Stimulated activated CD4-positive, alpha-beta T cell treated with anti-CD3 and anti-CD28 coated beads, Interleukin-1b, Interleukin-23, amount 100 ng/mL, for 24 hours (primary cell): ENCODE measurements at places on chromosomes 3 and 15.

DNA sequence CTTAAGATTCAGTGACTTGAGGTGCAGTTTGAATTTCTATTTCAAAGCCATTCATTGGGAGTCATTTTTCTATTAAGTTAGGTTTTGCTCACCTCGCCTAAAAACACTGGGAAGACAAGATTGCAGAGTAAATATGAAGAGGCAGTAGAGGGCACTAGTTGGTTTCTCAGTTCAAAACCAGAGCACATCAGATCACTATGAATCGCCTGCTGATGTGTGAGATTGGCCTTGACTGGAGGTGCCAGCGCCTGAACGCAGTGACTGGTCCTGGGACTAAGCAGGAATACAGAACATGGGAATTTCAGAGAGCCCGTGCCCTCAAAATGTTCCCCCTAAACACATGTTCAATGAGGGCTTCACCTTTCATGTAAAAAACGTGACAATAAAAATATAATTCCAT, 229.0 kb downstream of the ITPR1 start:
- DNase-seq: no peak

- no peak for DNase-seq
Observed at GRCh38 chr3:46239952-46240351, 2.3 kb upstream of the CCR3 start.

GRCh38 chr3:4504340-4505261, 11.5 kb downstream of the ITPR1 start:
- no peak for DNase-seq

DNA sequence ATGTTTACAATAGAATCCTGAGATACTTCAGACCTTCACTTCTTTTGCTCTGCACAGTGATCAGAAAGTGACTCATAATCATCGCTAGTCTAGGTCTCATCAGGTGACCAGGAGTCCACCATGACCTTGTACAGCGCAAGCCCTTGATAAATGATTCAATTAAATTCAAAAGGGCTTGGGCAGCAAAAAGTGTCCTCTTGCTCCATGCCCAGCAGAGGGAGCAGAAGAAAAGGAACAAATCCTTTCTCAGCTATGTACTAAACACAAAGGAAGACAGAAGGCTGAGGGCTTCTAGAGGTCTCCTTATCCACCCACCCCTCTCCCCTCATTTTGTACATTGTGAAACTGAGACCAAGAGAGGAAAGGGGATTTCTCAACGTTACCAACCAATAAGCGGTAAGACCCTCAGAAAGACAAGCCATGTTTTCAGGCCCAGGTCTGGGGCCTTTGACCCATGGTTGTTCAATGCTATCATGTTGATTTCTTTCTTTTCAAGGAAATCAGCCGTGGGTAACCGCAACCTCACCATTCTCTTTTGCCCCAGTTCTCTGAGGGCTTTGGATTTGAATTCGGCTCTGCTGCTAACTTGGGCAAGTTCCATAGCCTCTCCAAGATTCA, 74.8 kb downstream of the AQP9 start:
- DNase-seq: no peak

GRCh38 chr3:115699706-115700105, 76.4 kb downstream of the GAP43 start:
- no peak for DNase-seq

GRCh38 chr3:169522595-169523529, 140.7 kb downstream of the MECOM start:
- DNase-seq: no peak

- no peak for DNase-seq
Observed at GRCh38 chr3:138426211-138426610, 8.2 kb upstream of the ESYT3 start.

GRCh38 chr3:61186030-61186429, 65.2 kb downstream of the FHIT start:
- no peak for DNase-seq

GRCh38 chr3:100682056-100682853, 27.0 kb upstream of the TFG start:
- no peak for DNase-seq

- no peak for DNase-seq
Observed at GRCh38 chr15:61116825-61117224, 112.3 kb downstream of the RORA start.

DNA sequence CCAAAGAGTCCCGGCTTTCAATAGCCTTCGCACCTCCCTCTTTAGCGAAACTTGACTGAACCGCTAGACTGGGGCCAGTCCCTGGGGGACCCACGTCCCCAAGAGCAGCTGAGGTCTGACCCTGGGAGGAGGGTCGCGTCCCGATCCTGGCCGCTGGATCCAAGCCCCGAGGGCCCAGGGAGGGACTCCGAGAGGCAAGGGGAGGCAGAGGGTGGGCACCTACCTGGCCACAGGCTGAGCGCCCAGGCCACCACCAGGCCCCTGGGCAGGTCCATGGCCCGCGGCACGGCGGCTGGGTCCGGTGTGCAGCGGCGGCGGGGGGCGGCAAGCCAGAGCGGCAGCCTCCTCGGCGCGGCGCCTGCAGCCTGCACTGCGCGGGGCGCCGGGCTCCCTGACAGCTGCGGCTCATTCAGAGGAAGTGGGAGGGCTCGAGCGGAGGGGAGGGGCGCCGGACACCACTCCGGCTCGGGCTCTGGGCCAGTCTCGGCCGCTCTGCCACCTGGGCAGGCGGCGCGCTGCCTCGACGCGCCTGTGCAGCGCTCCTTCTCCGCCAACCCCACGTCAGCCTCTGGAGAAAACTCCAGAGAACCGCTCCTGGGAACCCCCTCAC, at the start of gene ITGA11:
TSS of gene ITGA11 (minus strand) at position 372 of the 610 bp plus-strand sequence. CDS start at position 275, 97 bp downstream.
- DNase-seq: no peak

GRCh38 chr3:194539498-194539897, 52.7 kb upstream of the ATP13A3 start:
- no peak for DNase-seq

- DNase-seq: no peak
Observed at GRCh38 chr3:51813539-51813938, 34.5 kb upstream of the IQCF6 start.

DNA sequence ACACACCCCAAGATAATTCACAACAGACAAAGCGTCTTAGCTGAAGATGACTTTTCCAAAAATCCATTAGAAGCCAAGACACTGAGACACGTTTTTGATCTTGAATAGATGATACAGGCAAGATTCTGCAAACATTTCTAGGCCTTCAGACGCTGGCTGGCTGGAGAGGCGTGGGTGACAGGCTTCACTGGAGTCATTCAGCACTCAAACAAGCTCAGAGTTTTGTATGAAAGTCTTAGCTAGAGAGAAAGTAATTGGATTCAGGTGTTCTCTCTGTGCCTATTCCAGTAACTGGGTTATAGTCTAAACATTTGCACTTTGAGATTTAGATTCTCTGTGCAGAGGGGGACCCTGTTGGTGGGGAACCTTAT, 147.7 kb upstream of the BHLHE40 start:
- no peak for DNase-seq

DNA sequence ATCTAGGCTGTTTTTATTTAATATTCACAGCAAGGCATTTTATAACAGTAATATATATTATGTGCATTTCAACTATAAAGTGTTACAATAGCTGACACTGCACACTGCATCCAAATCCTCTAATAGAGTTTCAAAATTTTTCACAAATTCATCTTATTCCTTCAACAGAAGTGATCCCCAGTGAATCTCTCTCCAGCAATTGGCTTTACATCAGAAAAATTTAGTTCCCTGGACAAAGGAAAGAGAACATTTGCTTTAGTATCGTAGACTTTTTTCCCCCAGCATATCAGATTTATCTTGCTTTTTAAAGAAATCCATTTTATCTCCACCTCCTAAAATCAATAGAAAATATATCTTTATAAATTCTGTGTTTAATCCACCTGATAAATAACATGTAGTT, 868.6 kb downstream of the TBL1XR1 start:
- DNase-seq: no peak

GRCh38 chr3:154783521-154783931, 296.6 kb upstream of the MME start:
- no peak for DNase-seq

GRCh38 chr3:47002171-47003055, 22.9 kb downstream of the NBEAL2 start:
- no peak for DNase-seq

GRCh38 chr15:64100958-64101357, 5.2 kb downstream of the SNX1 start:
- DNase-seq: no peak

GRCh38 chr3:86774082-86774691, 216.8 kb downstream of the VGLL3 start:
- DNase-seq: no peak

GRCh38 chr3:30035935-30036567, 570.4 kb upstream of the TGFBR2 start:
- DNase-seq: no peak

DNA sequence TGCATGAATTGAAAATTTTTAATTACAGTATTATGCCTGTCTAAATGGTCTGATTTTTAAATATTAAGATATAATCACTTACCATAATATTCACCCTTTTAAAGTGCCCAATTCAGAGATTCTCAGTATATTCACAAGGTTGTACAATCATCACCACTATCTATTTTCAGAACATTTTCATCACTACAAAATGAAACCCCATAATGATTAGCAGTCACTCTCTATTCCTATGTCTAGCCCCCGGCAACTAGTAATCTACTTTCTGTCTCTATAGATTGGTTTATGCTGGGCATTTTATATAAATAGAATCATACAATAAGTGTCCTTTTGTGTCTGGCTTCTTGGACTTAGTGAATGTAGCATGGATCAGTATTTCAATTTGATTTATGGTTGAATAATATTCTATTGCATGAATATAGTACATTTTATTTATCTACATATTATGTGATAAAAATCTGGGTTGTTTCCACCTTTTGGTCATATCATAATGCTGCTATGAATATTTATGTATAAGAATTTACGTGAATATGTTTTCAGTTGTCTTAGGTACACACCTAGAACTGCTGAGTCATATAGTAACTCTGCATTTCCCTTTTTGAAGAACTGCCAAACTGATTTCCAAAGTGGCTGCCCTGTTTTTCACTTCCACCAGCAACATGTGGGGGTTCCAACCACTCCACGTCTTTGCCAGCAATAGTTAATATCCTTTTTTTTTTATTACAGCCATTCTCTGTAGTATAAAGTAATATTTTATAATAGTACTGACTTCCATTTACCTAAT, 485.7 kb upstream of the ZNF385D start:
- DNase-seq: no peak

GRCh38 chr3:171345107-171345843, 114.9 kb downstream of the TNIK start:
- DNase-seq: no peak
